ENCODE measurements at places on chromosomes 5 and 9. TPM values are rescaled to one million over a fixed set of nuclear protein-coding genes. Genes with fewer than 3 reads are reported as not detected.

GRCh38 chr5:131210151-131210510, 39.4 kb downstream of the LYRM7 start:
- no peak for DNase-seq
- peaks cover 8% of the 10 kb centered on the region for H3K4me1 ChIP-seq
- no peak overlapping the region for H3K4me3 ChIP-seq
- H3K36me3 ChIP-seq: no peaks in the 10 kb centered on the region
- H3K27ac ChIP-seq: no peak overlapping the region
- H3K27me3 ChIP-seq: no peaks in the 10 kb centered on the region

DNA sequence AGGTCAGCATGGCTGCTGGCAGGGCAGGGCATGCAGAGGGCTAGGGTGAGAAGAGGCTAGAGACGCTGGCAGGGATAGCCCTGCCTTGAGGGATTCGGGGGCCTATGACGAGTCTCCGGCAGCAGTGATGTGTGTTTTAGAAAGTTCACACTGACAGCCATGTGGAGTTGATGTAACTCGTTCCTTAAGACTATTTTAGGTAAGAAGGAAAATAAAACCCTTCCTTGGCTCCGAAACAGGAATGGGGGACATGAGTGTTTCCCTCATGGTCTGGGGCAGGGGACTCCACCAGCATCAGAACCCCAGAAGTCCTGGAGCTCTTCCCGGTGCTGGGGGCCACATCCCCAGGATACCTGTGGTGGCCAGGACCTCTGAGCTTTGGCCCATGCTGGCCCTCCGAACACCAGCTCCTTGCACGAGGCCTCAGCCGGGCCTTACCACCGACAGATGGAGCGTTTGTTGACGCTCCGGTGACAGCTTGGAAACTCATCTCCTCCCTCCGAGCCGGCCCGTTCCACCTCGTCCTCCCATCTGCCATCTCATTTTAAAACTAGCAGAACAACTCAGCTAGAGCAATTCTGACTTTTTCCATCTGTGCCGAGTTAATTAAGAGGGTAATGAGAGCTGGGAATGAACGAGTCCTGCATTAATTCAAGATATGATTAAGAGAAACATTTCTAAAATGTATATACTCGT, 337.7 kb downstream of the CDK5RAP2 start:
- no peak overlapping the region for H3K27ac ChIP-seq
- DNase-seq: peak; percentile 19
- H3K4me3 ChIP-seq: no peak overlapping the region

- H3K27me3 ChIP-seq: no peaks in the 10 kb centered on the region
- no peaks in the 10 kb centered on the region for H3K36me3 ChIP-seq
- H3K4me1 ChIP-seq: no peaks in the 10 kb centered on the region
- no peak overlapping the region for H3K27ac ChIP-seq
- no peak overlapping the region for H3K4me3 ChIP-seq
These were observed 37.4 kb downstream of the BOD1 start for GRCh38 chr5:173578947-173579615.

DNA sequence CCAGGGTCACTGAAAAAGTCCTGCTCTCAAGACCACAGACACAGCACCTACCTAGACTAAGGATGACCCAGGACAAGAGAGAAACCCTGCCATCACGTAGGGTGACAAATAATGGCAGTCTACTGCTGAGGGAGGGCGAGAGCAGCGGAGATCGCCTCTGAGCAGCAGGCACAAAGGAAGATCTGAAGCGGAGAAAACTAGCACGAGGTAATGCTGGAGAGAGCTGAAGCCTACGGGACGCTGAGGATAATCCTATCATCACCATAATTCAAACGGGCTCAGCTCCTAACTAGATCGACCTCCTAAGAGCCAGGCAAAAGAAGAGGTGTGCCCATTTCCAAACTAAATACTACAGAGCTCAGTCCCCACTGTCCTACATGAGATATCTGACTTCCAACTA, 41.3 kb downstream of the FBXO10 start:
- DNase-seq: no peak
- H3K27ac ChIP-seq: no peak overlapping the region
- H3K4me3 ChIP-seq: no peak overlapping the region

- H3K4me3 ChIP-seq: no peak overlapping the region
- H3K36me3 ChIP-seq: no peaks in the 10 kb centered on the region
- no peak overlapping the region for H3K27ac ChIP-seq
- DNase-seq: no peak
- no peaks in the 10 kb centered on the region for H3K4me1 ChIP-seq
These were observed 85.0 kb upstream of the RASA1 start for GRCh38 chr5:87182649-87183048.

DNA sequence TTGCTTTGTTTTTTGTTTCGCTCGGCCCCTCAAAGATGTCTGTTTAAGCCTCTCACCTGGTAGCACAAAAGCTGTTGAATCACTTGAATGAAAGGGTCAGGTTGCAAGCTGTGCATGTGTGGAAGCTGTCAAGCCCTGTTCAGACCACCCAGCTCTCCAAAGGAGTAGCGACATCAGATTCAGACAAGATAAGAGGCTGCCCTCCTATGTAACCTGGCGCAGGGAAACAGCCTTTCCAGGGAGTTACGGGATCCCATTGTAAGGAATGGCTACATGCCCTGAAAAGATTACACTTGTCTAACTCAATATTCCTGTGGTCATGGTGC, 2.9 kb downstream of the FREM1 start:
- DNase-seq: no peak
- H3K27ac ChIP-seq: no peak overlapping the region
- H3K4me3 ChIP-seq: no peak overlapping the region
- H3K27me3 ChIP-seq: no peaks in the 10 kb centered on the region
- no peaks in the 10 kb centered on the region for H3K36me3 ChIP-seq

GRCh38 chr5:126720369-126720768, 56.6 kb upstream of the LMNB1 start:
- no peak overlapping the region for H3K4me3 ChIP-seq
- H3K27me3 ChIP-seq: no peaks in the 10 kb centered on the region
- no peaks in the 10 kb centered on the region for H3K4me1 ChIP-seq
- no peak overlapping the region for H3K27ac ChIP-seq
- H3K36me3 ChIP-seq: no peaks in the 10 kb centered on the region

DNA sequence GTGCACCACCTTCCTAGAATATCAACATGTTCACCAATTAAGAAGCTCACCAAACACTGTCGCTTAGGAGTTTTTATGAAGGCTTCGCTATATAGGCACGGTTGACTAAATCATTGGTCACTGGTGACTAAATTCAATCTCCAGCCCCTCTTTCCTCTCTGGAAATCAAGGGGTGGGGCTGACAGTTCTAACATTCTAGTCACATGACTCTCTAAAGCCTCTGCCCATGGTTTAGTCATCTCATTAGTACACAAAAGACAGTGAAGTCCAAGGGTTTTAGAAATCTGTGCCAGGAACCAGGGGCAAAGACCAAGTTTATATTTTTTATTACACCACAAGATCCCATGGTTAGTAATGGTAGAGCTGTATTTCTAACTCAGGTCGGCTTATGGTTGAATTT, 243.2 kb downstream of the ELAVL2 start:
- no peaks in the 10 kb centered on the region for H3K36me3 ChIP-seq
- H3K27me3 ChIP-seq: no peaks in the 10 kb centered on the region
- DNase-seq: no peak
- H3K4me1 ChIP-seq: no peaks in the 10 kb centered on the region
- no peak overlapping the region for H3K27ac ChIP-seq
- no peak overlapping the region for H3K4me3 ChIP-seq

DNA sequence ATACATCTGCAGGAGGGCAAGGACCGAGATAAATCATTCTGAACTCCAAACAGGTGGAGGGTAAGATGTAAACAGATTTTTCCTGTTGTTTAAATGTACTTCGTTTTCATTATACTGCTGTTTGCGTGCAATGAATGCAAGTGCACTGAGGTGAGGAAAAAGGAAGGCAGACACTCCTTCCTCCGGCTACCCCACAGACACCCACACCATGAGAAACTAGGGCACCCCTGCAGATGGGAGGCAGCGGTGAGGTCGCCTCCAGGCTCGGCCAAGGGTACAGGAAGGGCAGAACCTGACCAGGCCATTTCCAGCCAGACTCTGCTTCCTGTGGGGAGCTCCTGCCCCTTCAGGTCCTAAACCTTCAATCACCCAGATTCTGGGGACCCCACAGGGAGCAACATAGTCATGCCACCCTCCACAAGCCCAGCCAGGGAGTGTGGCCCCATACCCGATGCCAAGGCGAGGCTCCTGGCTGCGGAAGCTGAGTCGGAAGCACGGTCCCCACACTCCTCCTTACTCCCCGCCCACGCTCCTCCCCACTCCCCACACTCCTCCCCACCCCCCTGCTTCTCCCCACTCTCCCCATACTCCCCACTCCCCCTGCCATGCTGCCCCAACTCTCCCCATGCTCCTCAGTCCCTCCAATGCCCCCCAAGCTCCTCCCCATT, 37.1 kb downstream of the VAV2 start:
- H3K27ac ChIP-seq: peak overlapping the region; percentile 39
- H3K4me1 ChIP-seq: peaks cover 49% of the 10 kb centered on the region
- H3K27me3 ChIP-seq: no peaks in the 10 kb centered on the region
- no peaks in the 10 kb centered on the region for H3K36me3 ChIP-seq

DNA sequence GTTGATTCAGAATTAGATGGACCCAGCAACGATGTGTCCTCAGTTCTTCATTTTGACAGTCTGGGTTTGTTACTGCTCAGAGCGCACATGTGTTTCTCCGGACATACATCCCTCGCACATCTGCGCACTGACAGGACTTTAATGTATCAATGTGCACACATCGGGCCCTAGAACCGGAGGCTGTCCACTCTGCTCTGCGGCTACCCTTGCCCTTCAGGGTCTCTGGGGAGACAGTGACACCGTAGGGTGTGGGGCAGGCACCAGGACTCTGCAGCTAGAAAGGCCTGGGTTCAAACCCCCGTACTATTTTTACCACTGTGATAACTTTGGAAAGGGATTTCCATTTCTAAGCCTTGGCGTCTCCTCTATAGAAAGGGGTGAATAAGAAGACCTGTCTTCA, 23.5 kb upstream of the LPCAT1 start:
- DNase-seq: no peak
- H3K4me1 ChIP-seq: peaks cover 29% of the 10 kb centered on the region
- peak overlapping the region; percentile 73 for H3K27ac ChIP-seq
- no peaks in the 10 kb centered on the region for H3K27me3 ChIP-seq
- no peak overlapping the region for H3K4me3 ChIP-seq
- no peaks in the 10 kb centered on the region for H3K36me3 ChIP-seq

- no peaks in the 10 kb centered on the region for H3K4me1 ChIP-seq
- no peak for DNase-seq
- no peak overlapping the region for H3K4me3 ChIP-seq
- no peak overlapping the region for H3K27ac ChIP-seq
- H3K36me3 ChIP-seq: no peaks in the 10 kb centered on the region
These were observed 1180.4 kb downstream of the CDH9 start for GRCh38 chr5:25858019-25858418.

DNA sequence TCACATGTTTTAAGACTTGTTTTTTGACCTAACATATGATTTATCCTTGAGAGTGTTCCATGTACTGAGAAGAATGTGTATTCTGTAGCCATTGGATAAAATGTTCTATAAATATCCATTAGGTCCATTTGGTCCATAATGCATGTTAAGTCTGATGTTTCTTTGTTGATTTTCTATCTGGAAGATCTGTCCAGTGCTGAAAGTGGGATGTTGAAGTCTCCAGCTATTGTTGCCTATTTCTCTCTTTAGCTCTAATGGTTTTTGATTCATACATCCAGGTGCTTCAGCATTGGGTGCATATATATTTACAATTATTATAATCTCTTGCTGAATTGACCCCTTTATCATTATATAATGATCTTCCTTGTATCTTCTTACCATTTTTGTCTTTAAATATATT, 451.1 kb downstream of the BRINP1 start:
- H3K27me3 ChIP-seq: no peaks in the 10 kb centered on the region
- no peaks in the 10 kb centered on the region for H3K36me3 ChIP-seq
- no peak overlapping the region for H3K27ac ChIP-seq
- no peak overlapping the region for H3K4me3 ChIP-seq

GRCh38 chr9:124020520-124021384, 9.2 kb downstream of the LHX2 start:
- no peak for DNase-seq
- no peak overlapping the region for H3K4me3 ChIP-seq
- no peaks in the 10 kb centered on the region for H3K36me3 ChIP-seq
- no peak overlapping the region for H3K27ac ChIP-seq

DNA sequence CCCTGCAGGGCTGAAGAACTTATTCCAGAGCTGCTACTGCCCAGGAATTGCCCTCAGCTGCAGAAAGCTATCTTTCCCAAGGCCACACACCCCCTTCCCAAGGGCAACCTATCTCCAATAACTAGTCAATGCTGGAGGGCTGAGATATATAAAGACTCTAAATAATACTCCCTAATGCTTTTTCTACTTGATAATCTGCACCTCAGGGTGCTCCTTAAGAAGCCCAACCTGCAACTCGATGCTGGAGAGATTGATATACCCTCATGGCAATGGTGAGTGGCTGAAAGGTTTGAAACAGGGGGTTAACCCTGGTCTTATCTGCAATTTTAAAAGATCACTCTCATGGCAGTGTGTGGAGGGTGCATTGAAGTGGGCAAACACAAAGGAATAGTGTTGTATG, 142.7 kb upstream of the APC start:
- no peaks in the 10 kb centered on the region for H3K36me3 ChIP-seq
- no peak overlapping the region for H3K4me3 ChIP-seq
- H3K4me1 ChIP-seq: no peaks in the 10 kb centered on the region
- DNase-seq: no peak
- H3K27ac ChIP-seq: no peak overlapping the region

DNA sequence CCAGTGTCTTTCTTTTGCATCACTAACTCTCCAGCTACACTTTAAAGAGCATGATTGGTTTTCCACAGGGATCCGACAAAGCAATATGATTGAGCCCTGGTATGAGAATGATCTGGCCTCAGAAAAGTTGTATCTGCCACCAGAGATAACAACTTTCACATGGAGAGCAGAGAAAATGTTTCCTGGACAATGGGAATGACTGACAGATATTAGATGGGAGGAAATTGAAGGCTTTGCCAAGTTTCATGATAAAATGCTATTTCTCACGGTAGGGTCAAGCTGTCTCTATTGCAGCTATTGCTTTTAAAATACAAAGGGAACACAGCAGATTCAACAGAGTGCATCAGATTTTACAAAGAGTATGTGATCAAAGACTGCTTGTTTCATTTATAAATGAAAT, 56.4 kb upstream of the GLIS3 start:
- no peak overlapping the region for H3K4me3 ChIP-seq
- H3K27ac ChIP-seq: no peak overlapping the region
- no peaks in the 10 kb centered on the region for H3K4me1 ChIP-seq

- no peaks in the 10 kb centered on the region for H3K4me1 ChIP-seq
- no peak for DNase-seq
- H3K36me3 ChIP-seq: no peaks in the 10 kb centered on the region
These were observed 15.0 kb downstream of the DMRT2 start for GRCh38 chr9:1065130-1065529.

- peaks cover 17% of the 10 kb centered on the region for H3K4me1 ChIP-seq
- DNase-seq: no peak
- H3K27ac ChIP-seq: peak overlapping the region; percentile 99
- no peaks in the 10 kb centered on the region for H3K36me3 ChIP-seq
- peak overlapping the region; percentile 79 for H3K4me3 ChIP-seq
- H3K27me3 ChIP-seq: no peaks in the 10 kb centered on the region
These were observed 739 bp downstream of the C9orf72 start for GRCh38 chr9:27572566-27572917.

SPATA31E1 gene
- total RNA-seq: not detected

HTR1A gene
- total RNA-seq: 0.55 TPM

PIP5K1B gene
- total RNA-seq: 22.4 TPM

FGF10 gene
- 12.6 TPM for total RNA-seq

NEUROG1 gene
- total RNA-seq: not detected

GDNF gene
- total RNA-seq: not detected

MCC gene
- 35.2 TPM for total RNA-seq

GLRA1 gene
- total RNA-seq: not detected

GALNT10 gene
- total RNA-seq: 67.2 TPM

SLC34A3 gene
- not detected for total RNA-seq

GNPDA1 gene
- 29.0 TPM for total RNA-seq

SPINK6 gene
- total RNA-seq: not detected

SPATA31C1 gene
- total RNA-seq: not detected

TARS1 gene
- total RNA-seq: 72.7 TPM
